ENCODE measurements at places on chromosomes 6 and 20.
A peak's percentile ranks its signal among the peaks of the same experiment; 100 is the strongest.

- no peak for DNase-seq
Observed at GRCh38 chr20:2507875-2508630, 662 bp downstream of the ZNF343 start.

DNA sequence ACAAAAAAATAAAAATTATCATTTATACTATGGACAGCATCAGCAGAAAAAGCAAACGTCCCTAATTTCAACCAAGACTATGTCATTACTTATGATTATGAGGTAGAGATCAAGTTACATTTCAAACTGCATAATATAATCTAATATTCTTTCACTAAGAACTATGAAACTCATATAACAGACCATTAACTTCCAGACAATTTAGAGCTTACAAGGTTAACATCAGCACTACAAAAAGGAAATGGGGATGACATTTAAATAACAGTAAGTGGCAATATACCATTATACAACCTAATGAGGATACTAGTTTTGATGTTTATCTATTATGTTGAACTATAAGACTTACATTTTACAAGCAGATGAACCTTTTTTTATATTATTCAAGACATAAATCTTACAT, 261.0 kb upstream of the THEMIS start:
- DNase-seq, result no peak

DNA sequence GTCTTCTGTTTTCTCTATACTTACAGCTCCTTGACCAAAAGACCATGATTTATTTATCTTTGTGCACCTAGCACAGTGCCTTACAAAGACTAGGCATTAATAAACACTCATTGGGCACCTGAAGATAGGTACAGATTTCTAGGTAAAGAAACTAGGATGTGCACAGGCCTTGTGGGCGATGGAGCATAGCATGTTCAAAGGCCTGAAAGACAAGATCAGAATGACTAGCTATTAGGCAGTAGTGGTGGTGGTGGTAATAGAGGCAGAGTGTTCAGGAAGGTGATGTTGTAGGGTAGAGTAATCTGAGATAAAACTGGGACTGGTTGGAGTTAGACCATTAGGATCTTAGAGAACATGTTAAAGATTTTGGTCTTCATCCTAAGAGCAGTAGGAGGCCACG, 3.9 kb downstream of the TXLNB start:
- DNase-seq, result no peak

- peak; percentile 81 for DNase-seq
Observed at GRCh38 chr20:36569847-36570429, 3.5 kb upstream of the TGIF2 start.

- DNase-seq, result no peak
Observed at GRCh38 chr20:13022401-13023155, 13.8 kb downstream of the SPTLC3 start.

GRCh38 chr6:15513131-15513771, 149.6 kb downstream of the DTNBP1 start:
- no peak for DNase-seq

GRCh38 chr20:29300579-29301551, 1956.6 kb upstream of the DEFB115 start:
- no peak for DNase-seq

DNA sequence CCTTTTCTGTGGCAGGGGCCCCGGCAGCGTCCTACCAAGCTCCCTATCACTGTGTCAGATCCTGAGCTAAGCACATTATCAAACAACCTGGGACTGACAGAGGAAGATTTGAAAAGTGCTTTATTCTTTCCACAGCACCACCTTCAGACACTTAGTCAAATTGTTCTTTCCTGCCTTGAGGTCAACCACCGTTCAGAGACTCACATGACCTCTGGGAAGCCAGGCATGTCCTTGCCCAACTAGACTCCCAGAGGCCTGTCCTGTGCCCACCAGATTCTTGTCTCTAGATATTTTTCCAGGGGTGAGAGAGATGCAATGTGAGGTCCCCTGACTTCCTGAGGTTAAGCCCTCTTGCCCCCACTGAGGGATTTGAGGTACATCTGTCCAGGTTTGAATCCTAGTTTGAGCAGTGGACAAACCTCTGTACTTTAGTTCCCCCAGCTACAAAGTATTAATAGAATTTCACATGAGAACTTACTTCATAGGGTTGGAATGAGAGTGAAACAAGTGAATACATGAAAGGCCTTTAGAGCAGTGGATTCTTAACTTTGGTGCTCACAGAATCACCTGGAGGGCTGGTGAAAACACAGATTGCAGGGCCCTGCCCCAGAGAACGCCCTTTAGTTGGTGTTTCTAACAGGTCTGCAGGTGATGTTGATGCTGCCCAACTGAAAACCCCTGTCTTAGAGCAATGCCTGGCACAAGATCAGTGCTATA, 179.8 kb downstream of the CLIC5 start:
- DNase-seq, result no peak

DNA sequence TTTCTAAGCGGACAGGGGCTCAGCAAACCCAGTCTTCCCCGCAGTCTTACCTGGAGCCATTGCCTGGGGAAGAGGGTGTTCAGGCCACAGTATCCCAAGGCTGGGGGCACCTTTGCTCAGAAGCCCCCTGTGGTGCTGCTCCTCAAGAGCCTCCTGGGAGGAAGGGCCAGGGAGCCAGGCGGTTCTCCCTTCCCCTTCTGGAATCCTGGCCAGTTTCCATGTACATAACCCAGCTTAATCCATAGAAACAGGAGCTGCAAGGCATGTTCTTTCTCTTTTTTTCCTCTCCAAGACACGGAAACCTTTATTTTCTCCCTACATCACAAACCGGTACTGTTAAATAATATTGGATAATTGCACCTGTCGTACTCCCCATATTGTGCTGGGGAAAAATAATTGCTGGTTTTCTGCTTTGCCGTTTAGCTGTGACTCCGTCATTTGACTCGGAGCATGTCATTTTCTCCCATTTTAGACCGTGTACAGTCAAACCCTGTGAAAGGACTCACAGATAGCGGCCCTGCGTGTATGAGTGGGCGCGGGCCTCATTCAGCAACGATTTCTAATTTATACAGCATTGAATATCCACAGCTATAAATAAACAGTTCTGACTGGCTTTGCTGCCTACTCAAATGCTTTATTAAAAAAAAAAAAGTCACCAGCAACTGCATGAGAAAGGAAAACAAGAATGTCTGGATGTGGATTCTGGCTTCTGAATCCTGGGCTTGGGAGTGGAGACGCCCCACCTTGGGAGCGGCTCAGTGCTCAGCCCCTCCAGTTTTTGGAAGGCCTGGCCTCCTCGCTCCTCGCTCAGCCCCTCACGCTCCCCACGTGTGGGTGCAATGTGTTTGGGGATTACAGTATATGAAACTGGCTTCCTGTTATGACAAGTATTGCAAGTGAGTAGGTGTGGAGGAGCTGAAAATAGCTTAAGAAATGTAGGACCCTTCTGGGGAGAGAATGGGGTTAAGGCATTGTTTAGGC, 67.3 kb downstream of the ADTRP start:
- no peak for DNase-seq

GRCh38 chr6:105601541-105602236, 198.8 kb upstream of the PREP start:
- no peak for DNase-seq

DNA sequence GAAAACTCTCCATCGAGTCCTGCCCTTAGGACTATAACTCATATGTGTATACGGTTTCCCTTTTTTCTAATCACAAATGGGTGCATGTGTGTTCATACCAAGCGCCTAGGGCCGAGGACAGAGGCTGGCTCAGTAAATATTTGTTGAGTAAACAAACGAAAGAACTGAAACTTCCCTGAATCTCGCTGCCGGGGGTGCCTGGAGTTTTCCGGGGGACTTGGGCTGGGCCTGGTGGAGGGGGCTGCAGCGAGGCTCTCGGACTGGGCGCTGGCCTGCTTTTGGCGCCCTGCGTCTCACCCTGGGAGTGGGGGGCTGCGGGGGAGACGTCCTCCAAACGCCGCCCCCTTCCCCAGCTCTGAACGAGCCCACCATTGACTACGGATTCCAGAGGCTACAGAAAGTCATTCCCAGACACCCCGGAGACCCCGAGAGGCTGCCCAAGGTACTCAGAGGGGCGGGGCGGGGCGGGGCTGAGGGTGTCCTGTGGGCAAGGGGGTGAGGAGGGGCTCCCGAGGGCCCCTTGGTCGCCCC, 49.0 kb downstream of the CPXM1 start:
- DNase-seq, result no peak

GRCh38 chr6:158373214-158373613, 60.9 kb downstream of the TULP4 start:
- DNase-seq, result no peak

DNA sequence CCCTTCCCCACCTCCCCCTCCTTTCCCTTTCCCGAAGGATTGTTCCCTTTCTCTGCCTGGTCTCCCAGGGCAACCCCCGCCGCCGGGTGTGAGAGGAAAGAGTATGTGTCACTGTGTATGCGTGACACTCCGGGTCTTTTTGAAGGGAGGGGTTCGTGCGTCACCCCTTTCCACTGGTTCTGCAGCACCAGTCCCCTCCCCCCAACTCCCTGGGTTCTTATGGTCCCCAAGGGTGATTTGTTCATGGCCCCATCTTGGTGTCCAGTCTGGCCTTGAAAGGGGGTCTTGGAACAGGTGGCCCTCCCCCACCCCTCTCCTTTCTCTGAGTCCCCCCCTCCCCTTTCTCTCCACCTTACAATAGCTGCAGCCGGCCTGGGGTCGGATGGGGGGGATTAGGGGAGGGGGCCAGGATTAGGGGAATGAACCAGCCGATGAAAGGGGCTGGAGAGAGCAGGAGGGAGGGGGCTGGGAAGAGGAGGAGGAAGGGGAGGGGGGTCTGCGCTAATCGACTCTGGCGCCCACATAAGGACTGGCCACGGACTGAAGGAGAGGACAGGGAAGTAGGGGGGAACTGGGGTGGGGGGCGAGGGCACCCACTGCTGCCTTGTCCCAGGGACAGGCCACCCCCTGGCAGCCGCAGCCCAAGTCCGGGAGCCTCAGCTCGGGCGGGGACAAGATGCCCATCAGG, 1.3 kb upstream of the RING1 start:
- DNase-seq, result no peak

GRCh38 chr6:47414423-47415167, 63.0 kb upstream of the CD2AP start:
- DNase-seq, result no peak

DNA sequence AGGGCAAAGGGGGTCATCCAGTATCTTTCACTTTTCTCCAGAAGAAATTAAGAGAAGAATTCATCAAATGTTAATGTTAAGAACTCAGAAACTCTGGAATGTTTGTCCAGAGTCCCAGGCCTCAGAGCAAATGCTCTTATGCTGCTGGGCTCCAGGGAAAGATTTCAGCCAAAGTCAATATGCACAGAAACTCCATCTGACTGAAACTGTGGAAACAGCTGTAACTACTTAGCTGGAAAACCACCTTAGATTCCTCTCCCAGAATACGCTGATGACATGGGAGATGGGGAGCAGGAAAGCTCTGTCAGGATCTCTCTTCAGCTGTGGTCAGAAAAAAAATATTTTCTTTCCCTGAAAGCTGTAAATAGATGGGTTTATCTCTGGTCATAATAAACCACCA, 559.6 kb downstream of the RFPL4B start:
- DNase-seq, result no peak

DNA sequence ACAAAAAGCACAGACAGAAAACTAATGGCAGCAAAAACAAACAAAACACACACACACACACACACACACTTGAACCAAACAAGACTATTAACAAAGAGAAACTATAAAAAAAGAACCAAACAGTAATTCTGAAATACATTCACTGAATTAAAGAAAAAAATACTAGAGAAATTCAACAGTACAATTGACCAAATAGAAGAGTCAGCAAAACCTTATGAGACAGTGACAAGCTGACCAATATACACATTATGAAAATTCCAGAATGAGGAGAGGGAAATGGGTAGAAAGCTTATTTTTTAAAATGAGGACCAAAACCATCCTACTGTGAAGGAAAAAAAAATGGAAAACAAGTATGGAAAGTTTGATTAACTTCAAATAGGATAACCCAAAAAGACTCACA, 212.2 kb upstream of the BTBD3 start:
- DNase-seq, result no peak

DNA sequence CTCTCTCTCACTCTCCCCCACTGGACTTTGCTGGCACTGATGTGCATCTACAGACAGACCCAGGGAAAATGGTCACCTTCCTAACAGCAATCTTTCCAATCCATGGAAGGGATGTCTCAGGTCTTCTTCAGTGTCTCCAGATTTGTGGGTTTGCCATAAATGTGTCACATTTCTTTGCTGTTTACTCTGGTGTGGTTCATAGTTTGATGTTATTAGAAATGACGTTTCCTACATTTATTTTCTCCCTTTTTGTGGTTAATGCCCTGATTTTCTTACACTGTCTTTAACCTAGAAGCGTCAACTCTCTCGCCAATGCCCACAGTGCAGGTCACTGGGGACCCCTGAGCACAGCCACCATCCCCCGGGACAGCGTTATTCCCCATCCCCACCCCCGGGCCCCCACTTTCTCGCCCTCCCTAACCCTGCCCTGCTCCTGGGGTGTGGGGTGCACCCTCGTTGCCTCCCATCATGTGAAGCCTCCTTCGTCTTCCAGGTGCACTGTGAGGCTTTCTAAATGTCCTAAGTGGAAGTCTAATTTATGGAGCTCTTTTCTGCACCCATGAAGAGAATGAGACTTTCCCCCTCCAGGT, 86.5 kb downstream of the YTHDF1 start:
- DNase-seq, result no peak

DNA sequence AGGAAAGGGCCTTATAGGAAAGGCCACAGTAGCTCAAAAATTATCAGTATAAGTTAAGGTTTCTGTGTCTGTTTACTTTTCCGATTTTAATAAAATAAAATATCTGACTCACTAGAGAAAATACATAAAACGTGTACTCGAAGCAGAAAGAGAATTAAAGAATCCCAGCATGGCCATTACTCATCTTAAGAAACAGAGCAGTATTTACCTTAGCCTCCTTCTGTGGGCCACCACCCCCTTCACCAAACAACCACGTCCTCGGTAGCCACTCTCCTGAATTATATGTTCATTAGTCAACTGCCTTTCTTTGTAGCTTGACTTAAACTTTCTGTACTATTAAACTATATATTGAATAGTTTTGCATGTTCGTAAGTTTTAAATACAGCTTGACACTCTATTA, 72.2 kb upstream of the SPTLC3 start:
- DNase-seq, result no peak

DNA sequence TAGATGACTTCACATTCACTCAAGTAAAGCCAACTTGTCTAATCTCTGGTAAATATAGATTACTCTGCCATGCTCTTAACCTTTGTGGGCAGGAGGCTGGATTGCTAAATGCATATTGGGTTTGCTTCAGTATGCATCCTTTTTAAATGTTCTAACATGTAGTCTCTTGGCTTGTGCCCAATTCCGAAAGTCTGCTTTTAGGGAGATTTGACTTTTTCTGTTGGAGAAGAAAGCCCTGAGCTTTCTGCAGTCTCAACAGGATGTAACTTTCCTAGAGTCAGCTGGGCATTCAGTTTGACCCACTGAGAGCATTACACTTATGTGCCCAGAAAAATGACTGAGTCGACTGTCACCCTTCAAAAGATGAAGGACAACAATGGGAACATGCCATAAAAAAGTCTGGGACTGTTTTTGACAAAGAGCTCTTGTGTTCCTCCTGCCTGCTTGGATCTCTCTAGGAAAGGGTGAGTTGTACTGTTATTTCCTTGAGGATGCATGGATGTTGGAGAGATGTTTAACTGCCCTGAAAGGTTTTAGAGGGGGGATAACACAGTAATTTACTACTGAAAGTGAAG, 299.4 kb downstream of the ZFAND3 start:
- no peak for DNase-seq

- no peak for DNase-seq
Observed at GRCh38 chr6:117028256-117028655, 151.2 kb downstream of the RFX6 start.
